ENCODE measurements at places on chromosomes 2 and 18.

DNA sequence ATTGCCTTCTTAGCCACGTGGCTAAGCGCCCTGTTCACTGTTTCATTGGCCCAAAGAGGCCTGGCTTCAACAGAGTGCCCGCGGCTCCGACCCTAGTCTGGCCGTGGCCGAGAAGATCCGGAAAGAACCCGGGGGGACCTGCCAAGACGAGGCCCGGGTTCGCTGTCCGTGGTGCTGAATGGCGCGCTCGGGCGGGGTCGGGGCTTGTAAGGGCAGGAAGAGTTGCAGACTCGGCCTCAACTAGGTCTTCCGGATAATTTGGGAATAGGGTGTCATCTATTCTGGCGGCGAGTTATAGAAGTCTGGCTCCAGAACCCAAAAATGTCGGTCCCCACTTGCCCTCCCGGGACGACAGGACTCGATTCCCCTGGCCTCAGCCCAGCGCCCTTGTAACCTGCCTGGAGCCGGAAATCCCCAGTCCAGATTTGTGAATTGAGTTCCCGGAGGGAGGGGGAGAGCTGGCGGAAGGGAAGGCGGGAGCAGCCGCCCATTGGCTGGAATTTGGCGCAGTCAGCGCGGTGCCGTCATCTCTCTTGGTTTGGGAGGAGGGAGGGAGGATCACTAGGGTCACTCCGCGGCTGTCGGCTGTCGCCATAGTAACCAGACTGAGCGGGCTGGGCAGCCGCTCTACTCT, 3.5 kb downstream of the CDK5R2 start:
- DNase-seq, result peak; percentile 5

GRCh38 chr2:122868646-122869275, 1113.3 kb downstream of the TSN start:
- DNase-seq, result no peak

GRCh38 chr2:237361194-237362004, 52.6 kb downstream of the COL6A3 start:
- DNase-seq, result no peak

DNA sequence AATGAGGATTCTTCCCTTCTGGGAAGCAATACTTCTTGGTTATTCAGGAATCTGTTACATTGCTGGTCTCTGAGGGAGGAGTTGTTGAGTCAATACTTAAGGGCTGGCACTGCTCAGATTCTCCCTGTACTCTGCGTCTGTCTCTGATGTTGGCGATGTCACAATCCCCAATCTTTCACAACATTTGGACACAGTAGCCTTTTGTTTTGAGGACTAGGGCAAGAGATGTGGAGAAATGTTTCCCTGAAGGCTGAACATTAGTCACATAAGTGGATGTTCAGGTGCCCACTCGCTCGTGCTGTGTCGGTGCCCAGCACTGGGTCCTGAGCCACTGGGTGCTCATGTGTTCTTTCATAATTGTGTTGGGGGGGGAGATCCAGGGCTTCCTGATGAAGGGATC, 55.0 kb downstream of the MAPK4 start:
- no peak for DNase-seq

DNA sequence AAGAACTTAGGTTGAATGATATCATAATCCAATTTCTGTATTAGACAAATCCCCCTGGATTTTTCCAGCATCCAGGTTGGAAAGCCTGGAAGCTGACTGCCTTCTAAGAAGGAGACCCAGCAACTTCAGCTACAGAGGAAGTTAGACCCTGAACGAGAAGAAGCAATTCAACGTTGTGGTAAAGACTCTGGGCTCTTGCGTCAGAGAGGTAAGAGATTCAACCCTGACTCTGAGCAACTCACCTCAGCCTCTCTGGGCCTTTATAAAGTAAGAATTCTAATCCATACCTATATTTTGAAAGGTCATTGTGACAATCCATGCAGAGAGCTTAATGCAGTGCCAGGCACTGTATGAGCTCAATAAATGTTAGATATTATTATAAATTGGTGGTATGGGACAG, 9.7 kb downstream of the E2F6 start:
- no peak for DNase-seq

DNA sequence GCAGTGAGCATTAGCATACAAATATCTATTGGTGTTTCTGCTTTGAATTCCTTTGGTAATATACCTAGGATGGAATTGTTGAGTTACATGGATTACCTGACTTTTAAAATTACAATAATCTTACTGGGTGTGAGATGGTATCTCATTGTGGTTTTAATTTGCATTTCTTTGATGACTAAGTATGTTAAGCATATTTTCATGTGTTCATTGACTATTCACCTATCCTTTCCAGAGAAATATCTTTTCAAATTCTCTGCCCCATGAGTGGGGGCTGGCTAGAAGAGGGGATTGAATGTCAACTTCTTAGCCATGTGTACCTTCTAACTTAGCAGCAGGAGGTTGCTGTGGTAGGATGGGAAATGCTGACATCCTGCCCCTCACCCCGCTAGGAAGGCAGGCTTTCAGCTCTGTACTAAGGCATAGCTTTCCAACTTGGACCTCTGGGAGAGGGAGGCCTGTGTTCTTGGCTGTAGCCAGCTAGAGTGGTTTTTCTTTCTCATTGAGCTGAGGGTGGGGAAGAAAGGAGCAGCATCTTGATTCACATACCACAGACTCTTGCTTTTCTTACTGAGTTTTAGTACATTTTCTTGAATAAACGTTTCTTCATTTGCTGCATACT, 63.3 kb upstream of the TTC27 start:
- DNase-seq, result peak; percentile 15

DNA sequence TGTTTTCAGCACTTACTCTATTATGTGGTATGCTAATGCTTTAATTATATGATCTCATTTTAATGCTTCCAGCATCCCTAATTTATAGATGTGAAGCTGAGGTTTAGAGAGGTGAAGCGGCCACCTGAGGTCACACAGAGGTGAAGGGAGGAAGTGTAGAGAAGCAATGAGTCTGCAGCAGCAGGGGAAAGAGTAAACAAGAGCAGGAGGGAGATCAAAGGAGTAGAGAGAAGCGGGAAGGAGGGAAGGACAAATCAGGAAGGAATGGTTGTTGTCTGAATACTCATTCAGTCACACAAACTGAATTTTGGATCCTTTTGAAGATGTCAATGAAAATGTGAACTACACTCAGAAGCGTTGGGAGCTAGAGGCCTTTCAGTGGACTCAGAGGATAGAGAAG, 130.0 kb downstream of the CPS1 start:
- DNase-seq, result no peak

- DNase-seq, result peak; percentile 84
Observed at GRCh38 chr18:7601246-7601615, 34.1 kb downstream of the PTPRM start.

DNA sequence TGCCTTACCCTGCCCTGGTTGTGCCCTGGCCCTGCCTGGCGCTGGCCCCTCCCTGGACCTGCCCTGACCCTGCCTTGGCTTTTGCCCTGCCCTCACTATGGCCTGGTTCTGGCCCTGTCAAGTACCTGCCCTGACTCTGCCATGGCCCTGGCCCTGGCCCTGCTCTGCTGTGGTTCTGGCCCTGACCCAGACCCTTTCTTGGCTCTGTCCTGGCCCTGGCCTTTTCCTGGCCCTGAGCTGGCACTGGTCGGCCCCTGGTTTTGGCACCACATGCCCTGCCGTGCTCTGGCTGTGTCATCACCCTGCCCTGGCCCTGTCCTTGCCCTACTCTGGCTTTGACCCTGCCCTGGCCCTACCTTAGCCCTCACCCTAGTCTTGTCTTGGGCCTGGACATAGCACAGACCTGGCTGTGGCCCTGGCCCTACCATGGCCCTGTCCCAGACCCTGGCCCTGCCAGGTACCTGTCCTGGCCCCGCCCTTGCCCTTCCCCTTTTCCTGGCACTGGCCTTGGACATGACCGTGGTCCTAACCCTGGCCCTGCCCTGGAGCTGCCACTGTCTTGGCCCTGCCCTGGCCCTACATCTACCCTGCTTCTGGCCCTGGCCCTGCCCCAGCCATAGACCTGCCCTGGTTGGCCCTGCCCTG, 4.8 kb upstream of the ANKRD62 start:
- DNase-seq, result no peak

- peak; percentile 35 for DNase-seq
Observed at GRCh38 chr2:128365217-128365905, 46.7 kb upstream of the HS6ST1 start.

- DNase-seq, result no peak
Observed at GRCh38 chr2:101344137-101344536, 35.6 kb upstream of the RNF149 start.

DNA sequence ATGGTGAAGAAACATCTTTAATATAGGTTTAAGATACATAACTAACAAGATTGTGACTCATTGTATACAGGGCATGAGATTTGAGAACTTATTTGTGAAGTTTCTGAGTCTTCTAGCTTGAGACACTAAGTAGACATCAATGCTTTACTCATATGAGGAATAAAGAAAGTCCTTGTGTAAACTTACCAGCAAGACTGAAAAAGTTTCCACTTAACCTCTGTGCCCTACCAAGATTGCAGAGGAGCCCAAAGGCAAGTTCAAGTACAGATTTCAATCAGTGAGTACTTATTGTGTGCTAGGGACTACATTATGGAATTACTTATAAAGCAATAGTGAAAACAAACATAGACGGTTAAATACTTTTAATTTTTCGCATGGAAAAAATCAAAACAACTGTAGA, 1041.2 kb upstream of the CELF4 start:
- no peak for DNase-seq

DNA sequence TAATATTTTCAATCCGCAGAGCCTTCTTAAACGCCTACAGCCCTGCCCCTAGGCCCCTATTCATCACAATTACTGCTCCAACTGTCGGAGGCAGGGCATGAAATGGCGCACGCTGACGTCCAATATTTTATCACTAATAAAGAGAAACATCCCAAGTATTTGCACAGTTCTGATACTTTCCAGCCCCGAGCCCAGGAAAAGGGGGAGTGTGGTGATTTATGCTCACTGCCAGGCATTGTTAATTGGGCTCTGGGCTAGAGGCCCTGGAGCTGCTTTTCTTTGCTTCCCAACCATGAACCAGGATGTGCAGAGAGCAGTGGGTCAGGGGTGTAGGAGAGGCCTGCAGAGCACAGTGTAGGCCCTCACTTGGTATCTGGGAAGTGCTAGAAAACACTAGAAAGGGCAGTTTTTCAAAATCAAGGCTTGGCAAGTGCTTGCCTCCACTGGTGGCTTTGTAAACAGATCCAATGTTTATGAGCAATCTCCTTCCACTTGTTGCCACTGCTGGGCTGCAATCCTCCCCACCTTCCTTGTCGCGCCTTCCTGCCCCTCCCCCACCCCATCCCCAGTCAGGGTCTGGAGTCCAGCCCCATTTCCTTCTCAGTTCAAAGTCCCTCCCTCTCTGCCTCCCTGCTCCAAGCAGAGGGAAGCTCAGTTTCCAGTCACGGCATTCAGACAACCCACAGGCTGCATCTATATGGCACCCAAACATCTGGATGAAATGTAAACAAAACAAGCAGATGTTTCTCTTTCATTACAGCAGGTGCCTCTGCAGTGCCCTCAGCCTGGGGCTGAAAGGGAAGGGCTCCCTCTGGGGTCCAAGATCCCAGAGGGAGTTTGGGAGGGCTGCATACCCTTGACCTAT, 83.9 kb upstream of the PKDCC start:
- DNase-seq, result no peak

- peak; percentile 55 for DNase-seq
Observed at GRCh38 chr2:237154082-237154638, 68.5 kb downstream of the COPS8 start.

DNA sequence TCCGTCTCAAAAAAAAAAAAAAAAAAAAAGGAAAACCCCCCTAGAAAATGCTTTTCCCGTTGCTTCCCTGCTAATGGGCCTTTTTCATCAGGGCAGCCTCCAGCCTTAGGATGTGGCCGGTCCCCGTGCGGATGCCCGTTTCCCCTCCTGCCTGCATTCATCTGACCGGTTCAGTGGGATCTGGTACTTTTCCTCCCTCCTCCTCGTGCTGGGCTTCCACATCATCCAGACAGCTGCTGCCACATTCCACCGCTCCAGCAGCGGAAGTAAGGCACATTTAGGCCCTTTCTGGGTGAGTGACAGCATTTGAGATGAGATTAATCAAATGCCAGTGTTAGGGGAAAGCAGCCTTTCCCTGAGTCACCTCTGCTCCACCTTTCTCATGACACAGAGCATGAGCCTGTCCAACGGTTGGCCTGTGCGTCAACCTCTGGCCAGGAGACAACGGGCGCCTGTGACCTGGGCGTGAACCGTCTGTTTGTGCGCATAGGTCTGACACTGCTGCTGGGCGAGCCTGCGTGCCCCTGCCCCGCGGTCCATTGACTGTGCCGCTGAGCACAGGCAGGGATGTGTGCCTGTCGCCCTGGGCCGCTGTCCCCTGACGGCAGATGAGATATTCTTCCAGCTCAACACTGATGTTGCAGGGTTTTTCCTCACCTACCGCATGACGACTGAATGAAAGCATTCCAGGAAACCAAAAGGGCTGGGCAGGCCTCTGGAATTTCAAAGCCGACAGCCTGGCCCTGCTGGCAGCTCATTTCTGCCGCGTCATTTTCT, 174.0 kb downstream of the TGIF1 start:
- DNase-seq, result peak; percentile 95

GRCh38 chr2:76748581-76749296, 773.4 kb downstream of the LRRTM4 start:
- DNase-seq, result no peak

DNA sequence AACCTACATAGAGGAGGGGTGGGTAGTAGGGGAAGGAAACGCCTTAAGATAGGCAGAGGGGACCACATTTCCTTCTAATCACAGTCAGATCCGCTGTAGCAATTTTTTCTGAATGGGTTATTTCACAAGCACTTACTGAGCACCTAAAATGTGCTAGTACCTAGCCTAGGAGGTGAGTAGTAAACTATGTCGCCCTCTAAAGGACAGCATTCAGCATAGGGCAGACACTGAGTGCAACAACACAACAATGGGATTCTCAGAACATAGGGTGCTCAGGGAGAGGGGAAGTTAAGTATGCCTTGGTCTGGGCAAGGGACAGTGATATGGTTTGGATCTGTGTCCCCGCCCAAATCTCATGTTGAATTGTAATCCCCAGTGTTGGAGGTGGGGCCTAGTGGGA, 166.1 kb upstream of the RAB6C start:
- no peak for DNase-seq

GRCh38 chr18:64191069-64191468, 42.2 kb upstream of the LINC00305 start:
- DNase-seq, result no peak

DNA sequence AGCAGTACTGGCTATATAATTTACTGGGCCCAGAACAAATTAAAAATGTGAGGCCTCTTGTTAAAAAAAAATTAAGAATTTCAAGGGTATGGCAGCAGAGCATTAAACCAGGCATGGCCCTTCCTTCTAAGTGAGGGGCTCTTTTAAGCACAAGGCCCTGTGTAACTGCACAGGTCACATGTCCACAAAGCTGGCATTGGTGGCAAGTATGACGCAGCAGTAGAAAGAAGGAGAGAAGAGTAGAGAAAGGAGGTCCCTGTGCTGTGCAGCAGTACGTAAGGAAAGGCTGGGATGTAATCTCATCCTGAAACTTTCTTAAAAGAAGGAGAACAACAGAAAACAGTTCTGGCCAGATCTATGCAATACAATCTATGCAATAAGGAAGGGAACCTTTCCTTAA, 51.2 kb downstream of the MBD2 start:
- DNase-seq, result no peak

GRCh38 chr2:1550658-1551316, 137.5 kb downstream of the TPO start:
- DNase-seq, result no peak
